CD4-positive, alpha-beta T cell (primary cell): ENCODE measurements at places on chromosomes 6 and 20.

- no peak for DNase-seq
Measured at GRCh38 chr6:2960935-2961334, 10.4 kb downstream of the SERPINB6 start.

DNA sequence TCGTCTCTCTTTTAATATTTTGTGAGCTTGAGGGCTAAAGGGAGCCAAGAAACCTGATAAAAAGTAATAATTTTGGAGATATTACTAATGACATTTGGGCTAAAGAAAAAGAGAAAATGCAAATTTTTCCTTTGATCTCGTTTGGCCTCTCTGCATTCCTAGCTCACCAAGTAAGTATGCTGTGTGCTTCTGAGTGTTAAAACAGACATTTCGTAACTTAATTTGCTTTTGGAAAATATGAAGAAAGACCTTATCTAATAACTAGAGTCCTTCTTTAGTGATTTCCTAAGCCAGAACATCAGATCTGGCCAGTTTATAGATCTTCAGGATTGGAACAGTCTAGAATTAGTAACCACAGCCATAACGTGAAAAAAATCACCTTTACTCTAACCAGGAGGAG, 872.9 kb upstream of the SLC35B3 start:
- DNase-seq = no peak

DNA sequence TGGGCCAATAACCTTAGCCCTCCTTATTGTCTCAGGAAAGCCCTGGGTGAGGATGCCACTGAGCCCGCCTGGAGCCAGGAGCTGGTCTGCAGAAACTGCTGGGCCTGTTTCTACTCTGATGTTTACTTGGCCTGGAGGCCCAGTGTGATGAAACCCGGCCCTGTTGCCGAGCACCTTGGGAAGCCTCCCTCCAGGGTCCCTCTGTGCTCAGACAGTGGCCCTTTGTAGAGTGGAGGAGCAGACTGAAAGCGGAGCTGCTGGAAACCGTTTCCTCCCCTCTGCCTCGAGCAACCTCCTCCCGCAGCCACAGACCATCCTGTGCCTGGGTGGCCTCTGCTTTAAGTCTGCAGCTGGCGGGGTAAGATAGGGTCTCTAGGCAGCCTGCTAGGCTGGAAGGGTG, 84.1 kb upstream of the EPB41L1 start:
- no peak for DNase-seq

- no peak for DNase-seq
Measured at GRCh38 chr6:104638841-104639290, 220.9 kb downstream of the HACE1 start.

- no peak for DNase-seq
Measured at GRCh38 chr6:57072108-57072507, 17.9 kb upstream of the ZNF451 start.

- DNase-seq = no peak
Measured at GRCh38 chr6:109221543-109222195, 126.4 kb downstream of the CEP57L1 start.

DNA sequence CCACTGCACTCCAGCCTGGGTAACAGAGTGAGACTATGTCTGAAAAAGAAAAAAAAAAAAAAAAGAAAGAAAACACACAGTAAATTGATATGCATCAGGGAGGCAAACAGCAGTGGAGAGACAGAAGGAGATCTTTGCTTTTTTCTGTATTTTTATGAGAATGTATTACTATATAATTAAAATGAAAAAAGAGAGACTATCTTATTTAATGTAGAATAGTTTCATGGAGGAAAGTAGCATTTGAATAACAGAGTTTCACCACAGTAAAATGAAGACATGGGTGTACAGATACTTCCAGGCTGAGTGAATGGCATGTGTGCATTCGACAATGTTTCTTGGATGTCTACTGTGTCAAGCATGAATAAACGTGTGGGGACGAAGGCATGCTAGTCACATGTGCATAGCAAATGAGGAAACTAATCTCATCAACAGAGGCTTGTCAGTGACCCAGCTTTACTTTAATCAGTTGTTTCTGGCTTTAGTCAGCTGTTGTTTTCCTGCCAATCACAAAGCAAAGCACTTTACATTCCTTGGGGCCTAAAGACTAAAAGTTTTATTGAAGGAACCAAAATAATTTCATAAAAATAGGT, 55.5 kb upstream of the ARMH2 start:
- DNase-seq = no peak
